ENCODE measurements at places on chromosomes 12 and 14.

DNA sequence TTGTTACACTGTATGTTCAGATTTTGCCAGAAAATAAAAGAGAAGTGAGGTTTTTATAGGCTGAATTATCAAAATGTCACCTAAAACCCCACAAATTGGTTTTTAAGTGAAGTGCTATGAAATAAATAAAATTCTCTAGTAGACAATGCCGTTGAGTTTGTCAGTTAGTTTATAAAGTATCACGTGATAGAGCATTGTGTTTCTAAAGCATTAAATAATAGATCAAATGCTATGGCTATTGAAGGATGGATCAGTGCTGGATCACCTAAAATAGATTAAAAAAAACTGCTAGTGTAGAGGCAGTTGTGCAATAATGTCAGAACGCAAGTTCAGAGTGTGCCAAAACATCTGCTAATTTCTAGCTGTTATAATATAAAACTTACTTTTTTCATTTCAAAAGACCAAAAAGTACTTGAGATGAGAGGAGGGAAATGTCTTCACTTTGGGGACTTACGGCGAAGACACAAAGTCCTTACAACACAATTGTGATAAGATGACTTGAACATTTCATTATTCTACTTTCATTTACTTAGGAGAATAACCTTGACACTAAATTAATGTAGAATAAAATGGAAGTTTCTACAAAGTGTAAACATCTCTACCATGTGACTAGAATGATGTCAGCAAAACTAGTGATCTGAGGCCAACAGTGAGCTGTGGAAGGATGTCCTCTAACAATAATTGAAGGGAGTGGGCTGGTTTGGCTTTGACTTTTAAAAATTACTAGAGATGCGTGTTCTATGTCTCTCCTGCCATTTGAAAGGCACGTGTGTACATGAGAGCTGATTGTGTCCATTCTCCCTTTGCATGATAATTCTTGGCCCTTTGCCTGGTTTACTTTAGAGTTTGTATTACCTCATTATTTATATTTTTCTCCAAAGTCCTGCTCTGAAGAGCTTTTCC, 154.4 kb upstream of the PDE3A start:
- no peak for DNase-seq

DNA sequence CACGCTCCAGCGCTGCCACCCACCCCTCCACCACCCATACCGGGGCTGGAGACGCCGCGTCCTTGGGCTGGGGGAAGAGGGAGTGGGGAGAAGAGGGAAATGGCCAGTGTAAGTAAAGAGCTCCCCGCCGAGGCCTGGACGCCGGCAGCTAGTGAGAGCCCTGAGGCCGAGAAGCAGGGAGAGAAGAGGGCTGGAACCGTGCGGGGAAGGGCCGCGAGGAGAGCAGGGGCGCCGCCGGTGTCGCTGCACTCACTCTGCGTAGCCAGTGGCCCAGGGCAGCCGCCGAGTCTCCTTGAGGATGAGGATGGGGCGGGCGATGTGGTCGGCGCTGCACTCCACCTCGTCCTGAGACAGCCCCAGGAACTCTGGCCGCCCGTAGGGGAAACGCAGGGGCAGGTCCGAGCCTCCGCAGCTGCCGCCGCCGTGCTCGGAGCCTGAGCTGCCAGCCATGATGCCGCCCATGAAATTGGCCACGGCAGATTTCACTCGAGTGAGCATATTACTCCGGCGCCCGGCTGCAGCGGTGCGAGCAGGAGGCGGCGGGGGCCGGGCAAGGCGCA, 631 bp downstream of the PPM1H start:
- DNase-seq, result no peak

DNA sequence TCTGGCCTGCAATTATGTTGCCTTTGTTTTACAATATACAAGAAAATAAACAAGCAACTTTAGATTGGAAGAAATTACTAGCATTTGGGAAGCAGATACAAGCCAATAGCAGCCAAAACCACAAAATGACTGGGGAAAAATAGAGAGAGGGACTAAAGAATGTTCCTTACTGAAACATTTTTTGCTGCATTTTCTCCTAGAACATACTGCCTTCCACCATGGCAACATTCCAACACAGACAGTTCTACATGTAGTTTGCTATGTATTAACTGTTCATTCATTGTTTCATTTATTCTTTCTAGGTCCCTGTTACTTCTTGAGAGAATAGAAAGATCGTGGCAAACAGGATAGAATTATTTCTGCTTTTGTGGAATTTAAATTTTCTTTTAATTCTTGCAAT, 530.2 kb downstream of the RPS29 start:
- DNase-seq, result no peak

GRCh38 chr12:32989705-32990104, 93.1 kb upstream of the PKP2 start:
- DNase-seq, result no peak

DNA sequence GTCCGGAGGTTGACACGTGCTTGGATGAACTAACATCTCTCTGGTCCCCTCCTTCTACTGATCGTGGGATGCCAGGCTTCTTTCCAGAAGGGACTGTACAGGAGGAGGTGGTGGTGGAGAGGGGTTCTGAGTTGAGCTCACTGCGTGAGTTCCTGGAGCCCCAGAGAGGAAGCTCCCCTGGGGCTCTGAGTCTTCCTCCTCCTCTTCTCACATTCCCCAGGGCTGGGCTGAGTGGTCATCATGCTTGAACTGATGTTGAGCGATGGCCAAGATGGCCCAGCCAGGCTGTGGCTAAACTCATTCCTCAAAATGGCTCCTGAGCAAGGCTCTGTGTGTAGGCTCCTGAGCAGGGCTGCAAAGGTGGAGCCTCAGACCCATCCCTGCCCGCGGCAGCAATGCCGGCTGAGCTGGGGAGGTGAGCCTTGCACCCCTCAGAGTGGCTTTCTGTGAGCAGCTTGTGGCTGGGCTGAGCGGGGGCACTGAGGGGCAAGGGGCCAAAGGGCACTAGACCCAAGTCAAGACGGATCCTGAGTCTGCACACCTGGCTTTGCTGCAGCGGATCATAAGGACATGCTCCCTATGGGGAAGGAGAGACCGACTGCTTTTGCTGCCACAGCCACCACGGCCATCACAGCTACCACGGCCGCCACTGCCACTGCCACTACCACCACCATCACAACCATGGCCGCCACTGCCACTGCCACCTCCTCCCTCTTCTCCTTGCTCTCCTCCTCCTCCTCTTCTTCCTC, 35.4 kb downstream of the MEG3 start:
- DNase-seq, result no peak

DNA sequence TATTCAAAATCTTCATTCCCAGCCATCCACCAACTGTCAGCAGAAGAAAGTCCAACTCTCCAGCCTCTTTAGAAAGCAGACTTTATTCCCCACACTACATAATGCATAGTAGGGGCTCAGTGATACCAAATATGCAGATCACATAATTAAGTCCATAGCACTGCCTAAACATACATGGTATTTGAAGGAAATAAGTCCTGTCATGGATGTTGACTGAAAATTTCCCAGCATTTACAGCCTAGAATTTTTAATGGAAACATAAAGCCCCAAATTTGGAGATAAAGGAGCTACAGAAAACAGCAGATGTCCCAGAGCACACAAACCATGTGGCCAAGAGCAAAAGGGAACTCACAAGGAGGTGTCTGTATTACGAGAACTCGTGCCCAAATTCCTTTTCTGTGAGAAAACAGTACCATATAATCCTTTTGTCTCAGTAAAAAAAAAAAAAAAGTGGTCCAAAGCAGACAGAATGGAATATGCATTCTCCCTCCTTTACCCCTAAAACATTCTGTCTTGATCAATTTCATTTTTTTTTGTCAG, 920.5 kb downstream of the NRXN3 start:
- DNase-seq, result no peak

- no peak for DNase-seq
Measured at GRCh38 chr14:92173668-92174067, 51.9 kb downstream of the CPSF2 start.

- no peak for DNase-seq
Measured at GRCh38 chr14:99561864-99562263, 42.1 kb downstream of the CCDC85C start.

GRCh38 chr12:50690925-50691324, 73.0 kb upstream of the ATF1 start:
- DNase-seq, result no peak

GRCh38 chr12:59723520-59723919, 127.7 kb downstream of the SLC16A7 start:
- no peak for DNase-seq

DNA sequence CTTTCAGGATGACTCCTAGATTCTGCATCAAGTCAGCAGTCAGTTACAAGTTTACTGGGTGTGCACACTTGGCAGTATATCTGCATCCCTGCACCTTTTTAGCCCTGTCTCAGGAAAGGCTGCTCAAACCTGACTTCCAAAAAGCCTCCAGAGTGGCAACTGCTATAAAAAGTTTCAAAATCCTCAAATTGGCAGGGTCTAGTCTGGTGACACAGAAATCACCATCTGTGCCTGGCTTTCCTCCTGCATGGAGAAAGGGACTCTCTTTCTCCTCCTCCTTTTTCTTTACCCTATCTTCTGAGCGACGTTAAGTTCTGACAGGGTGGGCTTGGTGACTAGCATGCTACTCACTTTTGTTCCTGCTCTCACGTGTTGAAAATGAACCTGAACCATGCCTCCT, 679.5 kb downstream of the C12orf50 start:
- no peak for DNase-seq

DNA sequence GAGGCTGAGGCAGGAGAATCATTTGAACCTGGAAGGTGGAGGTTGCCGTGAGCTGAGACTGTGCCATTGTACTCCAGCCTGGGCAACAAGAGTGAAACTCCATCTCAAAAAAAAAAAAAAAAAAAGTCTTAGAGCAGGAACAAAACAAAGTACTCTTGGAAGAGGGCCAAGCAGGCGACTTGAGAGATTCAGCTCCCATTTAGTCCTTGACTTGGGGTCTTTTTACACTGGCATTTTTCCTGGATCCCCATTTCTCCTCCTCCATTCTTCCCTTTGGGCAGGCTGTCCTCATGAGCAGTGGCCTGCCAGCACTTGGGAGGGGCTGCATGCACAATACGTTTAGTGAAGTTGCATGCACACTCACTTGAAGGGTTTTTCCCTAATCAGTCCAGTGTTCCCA, 72.9 kb downstream of the C14orf132 start:
- DNase-seq, result no peak

Data from T-helper 9 cell (primary cell).